ENCODE measurements at places on chromosomes 4 and X.

- DNase-seq: no peak
These were observed 4.2 kb downstream of the TLR8 start for GRCh38 chrX:12910423-12911121.

DNA sequence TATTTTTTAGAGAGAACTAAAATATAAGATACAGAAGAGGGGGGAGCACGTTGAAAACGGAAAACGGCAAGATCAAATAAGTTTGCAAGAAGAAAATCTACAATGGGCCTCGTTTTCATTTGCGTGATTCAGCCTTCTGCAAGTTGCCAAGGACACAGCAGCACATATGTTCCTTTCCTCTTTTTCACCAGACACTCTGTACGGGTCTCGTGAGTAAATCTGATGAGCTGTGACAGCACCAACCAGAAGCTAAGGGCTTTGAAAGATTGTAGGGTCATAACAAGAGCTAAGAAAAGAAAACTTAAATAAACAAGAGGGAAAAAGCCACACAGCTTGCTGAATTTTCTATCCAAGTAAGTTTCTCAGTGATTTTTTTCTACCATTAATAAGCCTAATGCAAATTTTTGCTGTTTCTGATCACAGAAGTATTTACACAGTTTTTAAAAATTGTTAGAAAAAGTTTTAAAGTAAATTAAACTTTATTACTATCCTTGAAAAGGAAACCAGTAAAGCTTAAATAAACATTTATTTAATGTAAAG lies 63.4 kb downstream of the SCML2 start:
- no peak for DNase-seq

GRCh38 chr4:164943192-164943591 lies 34.3 kb downstream of the TRIM61 start:
- DNase-seq: no peak

- DNase-seq: no peak
These were observed 44.7 kb upstream of the MED14 start for GRCh38 chrX:40780082-40780481.

DNA sequence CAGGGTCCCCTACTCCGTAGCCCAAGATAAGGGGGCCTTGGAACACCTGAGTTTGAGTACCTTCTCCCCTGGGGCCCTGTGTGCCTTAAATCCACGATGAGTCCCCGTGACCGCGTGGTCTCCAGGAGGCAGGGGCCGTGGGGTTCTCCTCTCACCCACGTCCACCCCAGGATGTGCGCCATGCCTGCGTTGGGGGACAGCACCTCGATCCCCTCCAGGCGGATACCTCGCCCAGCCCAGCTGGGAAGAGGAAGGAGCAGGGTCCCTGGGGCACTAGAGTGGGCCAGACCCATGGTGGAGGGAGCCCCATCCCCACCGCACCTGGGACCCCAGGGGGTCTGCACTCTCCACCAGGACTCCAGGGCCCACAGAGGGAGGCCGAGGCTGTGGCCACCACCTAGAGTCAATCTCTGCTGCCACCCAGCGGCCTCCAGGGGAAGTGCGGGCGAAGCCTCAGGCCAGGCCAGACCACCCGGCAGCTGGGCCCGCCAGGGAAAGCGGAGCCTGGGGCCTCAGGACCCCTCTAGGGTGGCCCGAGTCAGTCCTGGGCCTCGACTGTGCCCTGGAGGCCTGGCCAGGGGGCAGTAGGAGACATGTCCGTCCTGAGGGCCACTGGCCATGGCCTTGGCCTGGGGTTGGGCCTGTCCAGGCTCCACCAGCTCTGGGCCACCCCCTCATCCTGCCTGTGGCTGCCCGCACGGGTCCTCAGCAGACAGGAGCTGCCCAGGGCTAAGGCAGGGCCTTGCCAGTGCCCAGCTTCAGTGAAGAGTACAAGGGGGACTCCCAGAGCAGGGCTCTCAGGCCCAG lies 55.0 kb downstream of the FAM53A start:
- peak; percentile 79 for DNase-seq

DNA sequence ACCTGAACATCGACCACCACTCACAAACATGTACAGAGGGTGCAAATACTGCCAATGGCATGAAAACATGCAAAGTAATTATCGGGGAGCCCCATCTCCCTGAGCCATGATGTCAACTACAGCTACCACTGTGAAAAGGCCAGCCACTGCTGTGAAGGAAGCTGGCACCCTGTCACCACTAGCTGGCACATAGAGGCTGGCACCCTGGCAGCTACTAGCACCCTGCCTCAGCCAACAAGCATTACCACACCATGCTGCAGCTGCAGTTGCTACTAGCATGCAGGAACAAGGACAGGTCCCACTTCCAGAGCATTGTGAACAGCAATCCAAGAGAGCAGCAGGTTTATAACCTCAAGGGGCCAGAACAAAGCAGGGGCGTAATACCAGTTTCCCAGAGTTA lies 81.4 kb downstream of the PRR32 start:
- DNase-seq: no peak

DNA sequence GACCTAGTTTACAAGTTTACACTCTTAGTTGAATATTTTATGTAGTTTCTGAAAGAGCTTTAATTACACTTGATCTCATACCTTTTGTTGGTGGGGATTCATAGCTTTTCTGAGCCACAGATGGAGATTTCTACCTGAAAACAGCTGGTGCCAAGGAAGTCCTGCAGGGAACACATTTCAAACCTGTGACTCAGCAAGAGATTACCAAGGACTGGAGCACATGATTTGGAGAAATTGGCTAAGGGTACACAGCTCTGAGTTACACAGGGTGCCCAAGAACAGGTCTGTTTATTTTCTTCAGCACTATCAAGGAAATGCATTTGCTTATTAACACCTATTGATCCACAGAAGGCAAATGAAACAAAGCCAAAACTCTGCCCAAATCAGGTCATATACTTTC lies 691.5 kb downstream of the KCTD8 start:
- no peak for DNase-seq

GRCh38 chr4:23904639-23905071 lies 14.8 kb upstream of the PPARGC1A start:
- DNase-seq: no peak

DNA sequence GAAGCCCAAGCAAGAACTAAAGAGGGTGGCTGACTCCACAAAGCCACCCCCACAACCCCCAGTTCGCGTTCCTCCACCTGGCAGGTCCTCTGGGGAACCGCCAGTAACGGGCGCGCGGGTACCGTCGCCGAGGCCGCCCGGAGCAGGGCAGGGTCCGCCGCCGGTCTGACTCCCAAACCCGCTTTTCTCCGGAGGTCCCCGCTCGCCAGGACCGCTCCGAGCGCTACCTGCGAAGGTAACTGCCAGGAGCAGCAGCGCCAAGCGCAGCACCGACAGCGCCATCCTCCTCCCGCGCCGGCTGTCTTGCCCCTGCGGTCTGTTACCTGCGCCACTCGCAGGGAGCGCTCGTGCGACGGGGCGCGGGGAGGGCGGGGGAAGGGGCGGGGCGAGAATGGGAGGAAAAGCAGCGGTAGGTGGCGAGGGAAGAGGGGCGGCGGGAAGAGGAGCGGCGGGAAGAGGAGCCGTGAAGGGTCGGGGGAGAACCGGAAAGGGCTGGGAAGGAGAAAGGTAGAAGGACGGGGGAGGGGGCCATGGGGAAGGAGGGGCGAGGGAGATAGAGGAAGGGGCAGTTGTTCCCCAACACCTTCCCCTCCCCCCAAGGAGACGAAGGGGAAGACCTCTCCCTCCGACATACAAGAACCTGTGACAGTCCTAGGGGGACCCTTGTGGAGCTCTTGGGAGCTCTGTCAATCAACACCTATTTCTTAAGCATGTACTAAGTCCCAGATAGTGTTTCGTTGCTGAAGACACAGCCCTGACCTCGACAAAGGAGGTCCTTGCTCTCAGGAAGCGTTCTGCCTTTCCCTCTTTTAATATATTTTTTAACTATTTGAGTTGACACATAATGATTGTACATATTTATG lies at the start of gene SPINK2:
TSS of gene SPINK2 (minus strand) at position 321 of the 863 bp plus-strand sequence. CDS start at position 282, 39 bp downstream.
- peak; percentile 69 for DNase-seq

- DNase-seq: no peak
These were observed 1216.1 kb downstream of the FSTL5 start for GRCh38 chr4:160947653-160948052.

GRCh38 chrX:115949900-115950822 lies 220.4 kb upstream of the AGTR2 start:
- DNase-seq: no peak

DNA sequence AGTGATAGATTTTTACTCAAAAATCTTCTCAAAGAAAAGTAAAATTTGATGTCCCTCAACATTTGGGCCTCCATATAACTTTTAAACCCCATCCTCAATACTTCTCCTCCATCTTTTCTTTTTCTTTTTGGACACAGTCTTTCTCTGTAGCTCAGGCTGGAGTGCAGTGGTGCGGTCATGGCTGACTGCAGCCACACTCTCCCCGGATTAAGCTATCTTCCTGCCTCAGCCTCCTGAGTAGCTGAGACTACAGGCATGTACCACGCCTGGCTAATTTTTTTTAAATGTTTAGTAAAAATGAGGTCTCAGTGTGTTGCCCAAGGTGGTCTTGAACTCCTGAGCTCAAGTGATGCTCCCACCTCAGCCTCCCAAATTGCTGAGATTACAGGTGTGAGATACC lies 33.1 kb downstream of the KDM6A start:
- no peak for DNase-seq

DNA sequence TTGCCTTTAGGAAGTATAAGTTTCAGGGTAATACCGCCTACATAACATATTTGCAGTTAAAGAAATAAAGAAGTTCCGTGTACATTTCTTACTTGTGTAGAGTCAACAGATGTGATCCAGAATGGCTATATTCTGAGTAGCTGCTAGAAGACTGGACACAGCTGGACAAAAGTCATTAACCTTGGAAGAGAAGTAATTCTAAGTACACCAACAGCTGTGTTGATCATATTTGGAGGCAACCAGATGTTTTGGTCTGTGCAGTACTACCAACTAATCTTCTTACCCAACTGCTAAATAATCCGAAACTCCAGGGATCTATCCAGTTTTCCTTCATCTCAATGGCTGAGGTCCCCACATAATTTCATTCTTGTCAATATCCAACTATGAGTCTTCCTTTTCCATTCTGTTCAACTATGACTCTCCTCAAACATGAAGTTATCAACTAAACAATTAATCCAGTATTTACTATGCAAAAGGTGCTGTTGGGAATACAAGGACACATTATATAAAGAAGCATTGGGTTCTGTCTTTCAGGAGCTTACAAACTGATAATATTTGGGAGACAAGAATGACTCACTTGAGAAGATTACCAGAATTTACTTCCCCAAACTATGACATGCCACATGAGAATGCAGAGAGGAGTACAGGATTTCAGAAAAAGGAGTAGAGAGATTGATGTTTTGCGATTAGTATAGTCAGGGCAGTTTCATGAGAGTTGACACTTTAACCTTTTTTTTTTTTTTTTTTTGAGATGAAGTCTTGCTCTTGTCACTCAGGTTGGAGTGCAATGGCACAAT lies 78.2 kb downstream of the COL4A6 start:
- no peak for DNase-seq

DNA sequence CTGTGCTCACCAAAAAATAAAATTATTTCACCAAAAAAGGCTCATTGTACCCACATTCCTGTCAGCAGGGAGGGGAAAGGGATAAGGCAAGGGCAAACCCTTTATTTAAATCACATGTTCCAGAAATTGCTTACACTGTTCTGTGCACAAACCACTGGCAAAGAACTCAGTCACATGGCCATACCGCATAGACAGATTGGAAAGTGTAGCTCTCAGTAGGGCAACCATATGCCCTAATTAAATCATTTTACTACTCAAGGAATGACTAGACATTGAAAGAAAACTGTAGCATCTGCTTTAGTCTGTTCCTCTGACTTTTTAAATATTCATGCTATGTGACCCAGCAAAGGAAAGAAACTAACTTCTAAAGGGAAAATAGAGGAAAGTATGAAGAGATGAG lies 119.2 kb upstream of the FAM241A start:
- no peak for DNase-seq

GRCh38 chr4:113673450-113673849 lies 88.1 kb downstream of the CAMK2D start:
- DNase-seq: peak; percentile 21

- DNase-seq: no peak
These were observed 31.7 kb upstream of the METAP1 start for GRCh38 chr4:98963538-98964433.

- no peak for DNase-seq
These were observed 17.5 kb downstream of the SLC16A2 start for GRCh38 chrX:74438764-74439163.

- no peak for DNase-seq
These were observed 565.8 kb downstream of the GRXCR1 start for GRCh38 chr4:43458293-43458692.

DNA sequence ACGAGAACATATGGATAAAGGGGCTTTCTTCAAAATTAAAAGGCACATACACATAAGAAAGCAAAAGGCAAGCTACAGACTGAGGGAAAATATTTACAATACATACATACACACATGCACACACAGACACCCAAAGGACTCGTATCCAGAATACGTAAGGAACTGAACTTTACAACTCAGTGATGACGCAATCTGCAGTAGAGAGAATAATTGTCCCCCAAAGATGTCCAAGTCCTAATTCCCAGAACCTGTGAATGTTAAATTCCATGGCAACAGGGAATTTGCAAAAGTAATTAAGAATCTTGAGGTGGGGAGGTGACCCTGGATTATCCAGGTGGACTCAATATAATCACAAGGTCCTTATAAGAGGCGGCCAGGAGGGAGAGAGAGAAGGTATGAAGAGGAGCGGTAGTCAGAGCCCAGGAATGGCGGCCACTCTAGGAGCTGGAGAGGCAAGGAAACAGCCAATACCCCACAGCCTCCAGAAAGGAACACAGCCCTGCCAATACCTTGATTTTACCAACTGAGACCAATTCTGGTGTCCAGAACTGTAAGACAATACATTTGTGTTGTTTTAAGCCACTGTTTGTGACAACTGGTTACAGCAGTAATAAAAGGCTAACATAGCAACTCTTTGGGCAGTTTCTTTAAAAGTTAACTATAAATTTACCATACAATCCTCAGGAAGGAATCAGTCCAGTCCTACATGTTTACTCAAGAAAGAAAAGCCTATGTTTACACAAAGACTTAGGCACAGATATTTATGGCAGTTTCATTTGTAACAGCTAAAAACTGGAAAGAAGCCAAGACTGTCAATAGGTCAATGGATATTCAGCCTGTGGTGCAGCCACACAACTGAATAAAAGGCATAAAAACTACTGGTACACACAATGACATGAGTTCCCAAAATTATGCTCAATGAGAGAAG lies 27.3 kb upstream of the STS start:
- no peak for DNase-seq

GRCh38 chrX:125289920-125290319 lies 29.8 kb upstream of the TEX13C start:
- DNase-seq: no peak

DNA sequence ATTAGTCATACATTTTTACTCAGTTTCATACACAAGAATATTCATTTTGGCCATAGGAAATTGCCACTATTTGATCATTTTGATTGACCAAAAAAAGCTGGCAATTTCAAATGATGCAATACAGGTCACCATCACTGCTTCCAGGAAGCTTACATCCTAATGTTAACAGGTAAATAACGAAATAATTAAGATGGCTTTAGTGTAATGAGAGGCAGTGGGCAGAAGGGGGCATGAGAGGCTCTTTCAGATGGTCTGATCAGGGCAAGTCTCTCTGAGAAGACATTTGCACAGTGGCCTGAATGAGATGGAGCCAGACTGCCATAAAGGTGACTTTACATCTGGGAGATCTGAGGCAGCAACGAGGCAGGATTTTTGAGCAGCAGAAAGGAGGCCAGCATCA lies 170.7 kb downstream of the SLIT2 start:
- DNase-seq: peak; percentile 9

Data from activated CD4-positive, alpha-beta T cell treated with anti-CD3 and anti-CD28 coated beads, Interleukin-2, amount 50 U/mL, for 48 hours (primary cell).